ENCODE measurements at places on chromosomes 5 and 9. TPM values are rescaled to one million over a fixed set of nuclear protein-coding genes. Genes with fewer than 3 reads are reported as not detected.

RABEPK gene
- total RNA-seq, result 11.3 TPM

GRCh38 chr5:33936004-33936380, 194 bp upstream of the RXFP3 start:
- DNase-seq, result peak; percentile 79

DNA sequence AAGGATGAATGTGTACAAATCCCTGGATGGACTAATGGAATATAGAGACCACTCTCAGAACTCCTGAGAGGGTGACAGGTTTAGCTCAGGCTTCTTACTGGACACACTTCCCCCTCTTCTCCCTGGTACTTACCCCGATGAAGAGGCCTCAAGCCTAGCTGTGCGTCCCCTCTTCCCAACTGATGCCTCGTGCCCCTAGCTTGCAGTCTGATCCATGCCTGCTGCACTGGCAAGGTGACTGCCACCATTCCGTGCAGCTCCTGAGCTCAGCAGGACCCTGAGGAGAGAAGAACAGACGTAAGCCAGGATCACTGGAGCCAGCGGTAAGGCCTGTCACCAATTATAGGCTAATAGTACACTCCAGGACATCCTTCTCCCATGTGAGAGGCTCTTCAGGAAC, 5.5 kb upstream of the STOML2 start:
- DNase-seq, result no peak

SLCO6A1 gene
- 1.6 TPM for total RNA-seq

- no peak for DNase-seq
These were observed 75.3 kb downstream of the RGS3 start for GRCh38 chr9:113538701-113539430.

SLC23A1 gene
- total RNA-seq, result not detected

KIF24 gene
- total RNA-seq, result 0.78 TPM

GRCh38 chr5:92641031-92641962, 939.7 kb downstream of the NR2F1-AS1 start:
- no peak for DNase-seq

CMYA5 gene
- total RNA-seq, result 0.74 TPM

- no peak for DNase-seq
These were observed 151.0 kb upstream of the RFX3 start for GRCh38 chr9:3676766-3677165.

GRCh38 chr5:74679966-74680365, 5.1 kb upstream of the HEXB start:
- no peak for DNase-seq

DNA sequence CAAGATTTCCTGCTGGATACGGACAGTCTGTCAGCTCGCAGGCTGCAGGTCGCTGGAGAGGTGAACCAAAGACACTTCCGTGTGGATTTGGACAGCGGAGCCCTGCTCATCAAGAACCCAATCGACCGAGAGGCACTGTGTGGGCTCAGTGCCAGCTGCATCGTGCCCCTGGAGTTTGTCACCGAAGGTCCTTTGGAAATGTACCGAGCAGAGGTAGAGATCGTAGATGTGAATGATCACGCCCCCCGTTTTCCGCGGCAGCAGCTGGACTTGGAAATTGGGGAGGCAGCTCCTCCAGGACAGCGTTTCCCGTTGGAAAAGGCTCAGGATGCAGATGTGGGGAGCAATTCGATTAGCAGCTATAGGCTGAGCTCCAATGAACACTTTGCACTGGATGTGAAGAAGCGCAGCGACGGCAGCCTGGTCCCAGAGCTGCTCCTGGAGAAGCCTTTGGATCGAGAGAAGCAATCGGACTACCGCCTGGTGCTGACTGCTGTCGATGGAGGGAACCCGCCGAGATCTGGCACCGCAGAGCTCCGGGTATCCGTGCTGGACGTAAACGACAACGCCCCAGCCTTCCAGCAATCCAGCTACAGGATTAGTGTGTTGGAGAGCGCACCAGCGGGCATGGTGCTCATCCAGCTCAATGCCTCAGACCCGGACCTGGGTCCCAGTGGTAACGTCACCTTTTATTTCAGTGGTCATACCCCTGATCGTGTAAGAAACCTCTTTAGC, 658 bp downstream of the PCDHGC4 start:
- no peak for DNase-seq

DNA sequence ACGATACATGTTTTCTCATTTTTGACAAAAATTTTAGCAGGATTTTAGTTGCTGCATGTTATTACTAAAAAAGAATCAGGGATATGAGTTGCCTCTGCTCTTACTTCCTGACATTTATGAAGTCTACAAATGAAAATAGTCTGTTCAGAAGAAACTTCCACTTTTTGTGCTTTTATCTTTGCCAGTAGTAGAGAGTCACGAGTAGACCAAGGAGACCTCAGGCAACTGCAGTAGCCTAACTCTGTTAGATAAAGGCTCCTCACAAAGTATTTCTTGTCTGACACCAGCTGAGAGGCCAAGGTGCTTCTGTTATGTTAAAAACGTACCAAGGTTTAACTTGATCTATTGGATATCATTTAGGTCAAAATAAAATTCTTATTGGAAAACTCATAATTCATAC, 333.9 kb downstream of the NR2F1-AS1 start:
- no peak for DNase-seq

- DNase-seq, result no peak
These were observed 36.9 kb upstream of the IFNK start for GRCh38 chr9:27487128-27487640.

GRCh38 chr5:66603881-66604280, 7.7 kb downstream of the MAST4 start:
- DNase-seq, result no peak

GRCh38 chr5:145924849-145925248, 11.5 kb upstream of the SH3RF2 start:
- DNase-seq, result no peak

MPDZ gene
- 38.7 TPM for total RNA-seq

DNA sequence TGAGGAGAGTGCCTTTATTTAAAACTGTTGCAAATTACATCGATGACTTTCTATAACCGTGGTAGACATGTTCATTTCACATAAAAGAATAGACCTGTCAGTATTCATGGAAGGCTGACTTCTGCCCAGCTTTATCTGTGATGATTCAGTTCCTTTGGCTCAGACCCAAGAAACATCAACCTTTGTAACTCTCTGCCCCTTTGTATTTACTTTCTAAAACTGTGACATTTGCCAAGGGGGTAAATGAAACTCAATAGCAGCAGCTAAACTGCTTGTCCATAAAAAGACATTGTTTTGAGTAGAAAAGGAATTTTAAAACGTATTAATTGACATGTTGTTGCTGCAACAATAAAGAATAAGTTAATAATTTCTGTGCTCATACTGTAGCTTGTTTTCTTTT, 137.8 kb upstream of the ANKH start:
- DNase-seq, result no peak

GRCh38 chr9:38048316-38048969, 20.6 kb downstream of the SHB start:
- no peak for DNase-seq

GRCh38 chr5:140295414-140295813, 7.5 kb downstream of the PFDN1 start:
- no peak for DNase-seq

SLC4A9 gene
- not detected for total RNA-seq

CDH6 gene
- total RNA-seq, result 178 TPM

All from glutamatergic neuron (in vitro differentiated cells).